ENCODE measurements at places on chromosomes 5 and 9.

DNA sequence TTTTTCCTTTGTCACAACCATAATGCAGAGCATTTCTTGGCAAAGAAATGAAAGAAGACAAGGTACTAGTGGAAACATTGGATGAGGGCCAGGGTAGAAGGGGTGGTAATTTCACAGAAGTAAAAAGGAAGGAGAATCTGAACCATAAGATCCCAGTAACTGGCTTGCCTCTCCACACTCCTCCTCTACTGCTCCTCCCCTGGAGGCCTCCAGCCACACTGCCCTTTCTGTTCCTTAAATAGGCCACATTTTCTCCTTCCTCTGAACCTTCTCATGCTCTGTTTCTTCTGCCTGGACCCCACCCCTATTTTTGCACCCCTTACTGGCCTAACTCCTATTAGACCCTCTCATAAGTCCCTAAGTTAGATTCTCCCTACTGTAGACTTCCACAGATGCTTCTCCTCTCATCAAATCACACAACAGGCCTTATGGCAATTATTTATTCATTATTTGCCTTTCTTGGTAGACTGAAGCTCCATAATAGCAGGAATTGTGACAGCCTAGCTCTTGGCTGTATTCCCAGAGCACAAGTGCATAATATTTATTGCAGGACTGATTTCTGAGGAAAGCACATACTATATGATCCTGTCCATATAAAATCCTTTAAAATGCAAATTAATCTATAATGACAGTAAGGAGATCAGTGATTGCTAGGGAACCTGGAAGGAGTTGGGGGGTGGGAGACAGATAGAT lies 31.3 kb upstream of the GRIA1 start:
- DNase-seq: no peak

DNA sequence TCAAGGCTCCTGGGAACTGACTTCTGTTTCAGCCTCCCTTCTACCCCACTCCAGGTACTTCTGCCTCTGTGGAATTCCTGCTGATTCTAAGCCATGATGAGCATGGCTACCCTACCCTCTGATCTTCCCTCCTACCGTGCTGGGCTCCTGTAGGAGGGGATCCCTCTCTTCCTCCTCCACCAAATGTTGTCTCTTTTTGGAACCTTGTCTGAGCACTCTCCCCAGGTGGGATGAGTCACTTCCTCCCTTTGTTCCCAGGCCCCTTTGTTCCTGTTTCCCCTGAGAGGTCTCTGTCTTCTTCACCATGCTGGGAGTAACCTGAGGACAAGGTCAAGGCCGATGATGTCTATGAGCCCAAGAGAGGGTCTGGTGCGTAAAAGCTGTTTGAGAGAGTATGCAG lies 213.2 kb downstream of the GABBR2 start:
- no peak for DNase-seq

- no peak for DNase-seq
Measured at GRCh38 chr5:16271851-16272250, 92.3 kb upstream of the MARCHF11 start.

GRCh38 chr5:77550406-77550805 lies 58.3 kb upstream of the WDR41 start:
- no peak for DNase-seq

- DNase-seq: no peak
Measured at GRCh38 chr9:70398145-70398556, 16.3 kb downstream of the KLF9 start.

- DNase-seq: no peak
Measured at GRCh38 chr9:112315331-112316257, 17.8 kb downstream of the PTBP3 start.

- no peak for DNase-seq
Measured at GRCh38 chr9:97398999-97399758, 12.7 kb upstream of the TDRD7 start.

DNA sequence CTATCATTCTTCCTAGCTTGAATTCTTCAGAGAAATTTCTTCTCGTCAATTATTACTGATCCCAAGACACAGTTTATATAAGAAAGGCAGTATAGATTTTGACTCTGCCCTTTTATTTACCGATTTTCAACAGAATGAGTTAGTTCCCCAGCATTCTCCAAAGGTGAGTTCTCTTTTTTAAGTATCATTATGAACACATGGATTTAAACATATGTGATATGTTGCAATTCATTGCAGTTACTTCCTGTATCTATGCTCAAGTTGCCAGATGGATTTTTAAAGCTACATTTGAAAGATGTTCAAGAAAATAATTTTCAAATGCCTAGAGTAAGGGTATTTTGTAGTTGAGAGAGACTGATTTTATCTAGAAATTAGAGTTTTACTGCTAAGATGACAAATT lies 8.4 kb downstream of the WDR41 start:
- DNase-seq: no peak

GRCh38 chr9:131733541-131734061 lies 6.3 kb downstream of the RAPGEF1 start:
- no peak for DNase-seq

GRCh38 chr9:125985142-125985997 lies 238.2 kb downstream of the PBX3 start:
- DNase-seq: no peak

- no peak for DNase-seq
Measured at GRCh38 chr9:22447618-22448305, 1.1 kb downstream of the DMRTA1 start.

- DNase-seq: no peak
Measured at GRCh38 chr5:58545912-58546311, 37.0 kb upstream of the RAB3C start.

DNA sequence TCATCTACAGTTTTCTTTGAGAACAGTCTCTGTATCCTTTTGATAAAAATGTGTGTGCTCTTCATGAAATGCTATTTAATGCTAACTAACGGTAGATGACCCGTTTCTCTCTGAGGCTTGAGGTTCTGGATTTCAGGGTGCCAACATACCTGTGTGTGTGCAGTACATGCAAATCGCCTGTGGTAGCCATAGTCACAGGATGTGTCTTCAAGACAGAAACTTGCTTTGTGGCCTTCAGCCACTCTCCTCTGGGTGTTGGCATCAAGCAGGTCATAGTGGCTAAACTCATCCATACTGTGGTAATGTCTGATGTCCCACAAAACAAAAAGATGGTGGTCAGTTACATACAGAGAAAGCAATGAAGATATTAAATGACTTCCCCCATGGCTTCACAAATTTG lies 4.2 kb downstream of the LOX start:
- DNase-seq: no peak

- no peak for DNase-seq
Measured at GRCh38 chr5:36450229-36451014, 148.7 kb upstream of the RANBP3L start.

DNA sequence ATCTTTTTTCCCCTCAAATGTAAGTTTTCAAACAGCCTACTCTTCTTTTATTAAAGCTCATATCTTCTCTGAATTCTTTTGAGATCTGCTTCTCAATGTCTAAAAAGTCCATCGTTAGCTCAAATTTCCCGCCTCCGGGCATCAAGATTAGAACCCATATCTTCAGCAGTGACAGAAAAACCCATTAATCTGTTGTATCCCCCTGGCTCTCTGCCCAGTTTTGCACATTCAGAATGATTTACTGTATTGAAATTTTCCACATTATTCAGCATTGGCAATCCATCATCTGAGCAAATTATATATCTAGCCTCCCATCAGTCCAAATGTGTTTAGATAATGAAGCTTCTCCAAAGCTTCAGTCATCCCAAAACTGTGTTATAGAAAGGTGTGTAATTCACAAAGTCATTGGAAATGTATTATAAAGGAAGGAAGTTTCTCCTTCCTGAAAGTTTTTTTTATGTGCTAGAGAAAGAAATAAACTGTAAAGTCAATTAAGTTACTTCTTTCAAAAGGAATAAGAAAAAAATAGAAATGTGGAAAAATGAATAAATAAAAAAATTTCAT lies 849.9 kb downstream of the MAT2B start:
- no peak for DNase-seq

- no peak for DNase-seq
Measured at GRCh38 chr9:125896964-125897363, 149.8 kb downstream of the PBX3 start.

DNA sequence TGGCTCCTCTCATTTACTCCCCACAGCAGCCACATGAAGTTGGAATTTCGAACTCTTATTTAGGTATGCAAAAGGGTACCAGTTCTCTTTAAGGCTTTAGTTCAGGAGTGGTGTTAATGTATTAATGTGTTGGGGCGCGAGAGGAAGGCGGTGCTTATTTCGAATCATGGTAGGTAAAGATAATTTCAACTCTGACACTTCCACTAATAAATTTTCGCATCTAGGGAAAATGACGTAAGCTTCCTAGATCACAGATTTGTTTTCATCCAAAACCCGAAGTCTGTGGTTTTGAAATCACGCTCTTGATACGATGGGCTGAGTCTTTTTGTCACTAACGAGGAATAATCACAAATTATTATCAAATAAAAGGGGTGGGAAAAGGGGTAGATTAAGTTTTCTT lies 681 bp downstream of the PPWD1 start:
- no peak for DNase-seq

- no peak for DNase-seq
Measured at GRCh38 chr9:117135501-117136098, 279.3 kb downstream of the ASTN2 start.

GRCh38 chr9:22508790-22509189 lies 62.2 kb downstream of the DMRTA1 start:
- no peak for DNase-seq

DNA sequence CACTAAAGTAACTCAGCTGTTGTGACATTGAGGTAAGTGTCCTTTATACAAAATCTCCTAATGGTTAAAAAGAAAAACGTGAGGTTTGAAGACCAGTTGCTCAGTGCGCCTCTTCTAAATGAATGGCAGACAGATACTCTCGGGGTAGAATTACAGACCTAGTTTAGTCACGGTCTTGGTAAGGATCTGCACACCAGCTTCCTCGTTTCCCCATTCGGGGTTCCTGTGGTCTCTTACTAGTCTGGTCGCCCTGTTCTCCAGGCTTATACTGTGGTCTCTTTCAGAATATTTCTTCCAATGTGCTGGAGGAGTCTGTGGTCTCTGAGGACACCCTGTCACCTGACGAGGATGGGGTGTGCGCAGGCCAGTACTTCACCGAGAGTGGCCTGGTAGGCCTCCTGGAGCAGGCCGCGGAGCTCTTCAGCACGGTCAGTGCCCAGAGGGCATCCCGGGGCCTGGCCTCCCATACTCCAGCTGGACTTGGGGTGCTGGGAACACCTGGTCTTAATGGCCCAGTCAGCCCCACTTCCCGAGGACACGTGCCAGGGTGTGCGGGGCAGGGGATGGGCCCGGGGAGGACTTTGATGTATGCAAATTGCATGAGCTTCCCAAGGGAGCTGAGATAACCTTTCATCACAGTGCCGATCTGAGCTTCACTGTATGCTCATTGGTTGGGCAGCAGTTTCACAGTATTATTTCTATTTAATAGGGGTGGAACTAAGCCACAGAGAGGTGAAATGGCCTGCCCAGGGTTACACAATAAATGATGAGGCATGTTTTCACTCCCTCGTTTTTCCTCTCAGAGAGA lies 224.5 kb downstream of the DOCK8 start:
- no peak for DNase-seq

GRCh38 chr5:150320044-150320613 lies 17.4 kb upstream of the ARSI start:
- DNase-seq: no peak

- DNase-seq: no peak
Measured at GRCh38 chr9:121528642-121529041, 29.0 kb upstream of the GGTA1 start.

- DNase-seq: no peak
Measured at GRCh38 chr5:10338686-10339057, 14.8 kb upstream of the MARCHF6 start.

DNA sequence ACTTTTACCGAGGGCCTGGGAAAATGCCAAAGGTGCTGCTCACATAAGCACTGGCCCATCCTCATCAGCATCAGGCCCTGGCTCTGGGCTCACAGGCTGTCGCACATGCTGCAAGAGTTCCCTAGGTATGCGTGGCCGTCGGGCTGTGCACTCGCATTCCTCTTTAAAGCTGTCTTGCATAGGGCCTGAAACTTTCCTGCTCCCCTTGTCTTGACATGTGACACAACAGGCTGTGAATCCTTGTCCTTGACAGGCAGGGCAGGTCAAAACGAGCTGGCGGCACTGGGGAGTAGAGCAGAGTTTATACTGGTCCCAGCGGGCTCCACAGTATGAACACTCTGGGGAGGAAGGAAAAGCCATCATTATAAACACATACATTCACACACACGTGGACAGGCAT lies 30.7 kb downstream of the TSTD2 start:
- DNase-seq: no peak

GRCh38 chr9:21015129-21015815 lies 16.2 kb downstream of the HACD4 start:
- DNase-seq: no peak

- no peak for DNase-seq
Measured at GRCh38 chr5:60382716-60383115, 317.2 kb downstream of the DEPDC1B start.

DNA sequence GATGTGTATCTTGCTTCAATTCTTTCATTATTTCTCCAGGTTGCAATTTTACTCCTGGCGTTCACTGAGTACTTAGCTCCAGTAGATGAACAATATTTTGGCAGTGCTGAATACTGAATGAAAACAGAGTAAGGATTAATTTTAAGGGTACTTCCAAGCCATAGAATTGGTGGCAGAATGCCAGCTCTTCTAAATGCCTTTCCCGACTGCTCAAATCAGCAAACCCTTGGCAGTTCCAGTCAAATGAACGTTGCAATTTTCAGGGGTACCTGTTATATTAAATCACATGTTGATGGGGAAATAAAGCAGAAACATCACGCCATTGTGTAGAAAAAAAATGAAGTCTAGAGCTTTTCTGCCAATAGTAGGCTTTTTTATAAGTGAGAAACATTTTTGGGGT lies 282.4 kb upstream of the RPS23 start:
- no peak for DNase-seq

DNA sequence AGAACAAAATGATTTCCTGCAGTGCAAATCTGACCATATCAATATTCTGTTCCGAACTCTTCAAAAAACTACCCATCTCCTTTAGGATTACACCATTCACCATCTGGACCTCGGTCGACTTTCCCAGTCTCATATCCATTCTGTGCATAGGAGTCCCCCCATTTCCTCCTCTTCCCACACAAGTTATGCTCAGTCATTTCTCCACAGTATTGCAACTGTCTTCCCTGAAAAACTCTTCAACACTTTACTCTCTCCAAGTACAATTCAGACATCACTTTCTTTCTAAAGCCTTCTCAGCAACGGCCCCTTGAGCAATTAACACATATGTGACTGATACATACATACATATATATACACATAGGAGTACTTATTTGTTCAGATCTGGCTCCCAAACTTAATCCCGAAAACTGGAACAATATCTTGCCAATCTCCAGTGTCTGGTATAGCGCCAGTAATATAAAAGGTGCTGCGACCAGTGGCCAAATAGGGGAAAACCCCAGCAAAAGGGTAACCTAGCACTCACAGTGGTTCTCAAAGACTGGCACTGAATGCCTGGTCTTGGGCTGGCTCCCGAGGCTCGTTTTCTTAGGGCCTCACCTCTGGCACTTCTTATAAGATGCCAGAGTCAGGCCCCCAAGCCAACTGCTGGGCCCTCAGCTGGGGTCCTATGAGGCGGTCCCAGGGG lies 629 bp downstream of the ZBTB26 start:
- no peak for DNase-seq

DNA sequence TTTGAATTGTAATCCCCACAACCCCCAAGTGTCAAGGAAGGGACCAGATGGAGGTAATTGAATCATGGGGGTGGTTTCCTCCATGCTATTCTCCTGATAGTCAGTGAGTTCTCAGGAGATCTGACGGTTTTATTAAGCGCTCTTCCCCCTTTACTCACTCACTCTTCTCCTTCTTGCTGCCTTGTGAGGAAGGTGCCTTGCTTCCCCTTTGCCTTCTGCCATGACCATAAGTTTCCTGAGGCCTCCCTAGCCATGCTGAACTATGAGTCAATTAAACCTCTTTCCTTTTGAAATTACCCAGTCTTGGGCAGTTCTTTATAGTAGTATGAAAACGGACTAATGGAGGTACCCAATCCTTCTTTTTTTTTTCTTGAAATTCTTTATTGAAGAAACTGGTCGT lies 2.2 kb upstream of the CEP120 start:
- DNase-seq: no peak
